ENCODE measurements at places on chromosomes 1 and 21.
A peak's percentile ranks its signal among the peaks of the same experiment; 100 is the strongest.

DNA sequence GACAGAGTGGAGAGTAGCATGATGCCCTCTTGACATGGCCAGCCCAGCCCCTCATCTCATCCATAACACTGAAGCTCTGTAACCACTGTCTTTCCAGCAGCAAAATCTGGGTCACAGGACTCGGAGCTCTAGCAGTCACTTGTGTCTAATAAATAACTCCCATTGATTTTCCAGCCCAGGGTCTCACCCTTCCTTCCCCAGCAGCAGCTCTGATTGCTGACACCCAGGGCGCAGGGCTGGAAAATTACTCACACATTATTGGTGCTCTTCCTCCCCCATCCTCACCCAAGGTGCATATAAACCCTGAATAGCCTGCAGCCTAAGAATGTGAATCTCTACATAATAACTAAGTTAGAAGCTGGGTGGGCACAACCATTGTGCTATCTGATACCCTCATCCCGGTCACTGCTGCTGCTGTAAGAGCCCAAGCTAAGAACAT, 21.1 kb upstream of the OR10J5 start:
- DNase-seq = no peak

DNA sequence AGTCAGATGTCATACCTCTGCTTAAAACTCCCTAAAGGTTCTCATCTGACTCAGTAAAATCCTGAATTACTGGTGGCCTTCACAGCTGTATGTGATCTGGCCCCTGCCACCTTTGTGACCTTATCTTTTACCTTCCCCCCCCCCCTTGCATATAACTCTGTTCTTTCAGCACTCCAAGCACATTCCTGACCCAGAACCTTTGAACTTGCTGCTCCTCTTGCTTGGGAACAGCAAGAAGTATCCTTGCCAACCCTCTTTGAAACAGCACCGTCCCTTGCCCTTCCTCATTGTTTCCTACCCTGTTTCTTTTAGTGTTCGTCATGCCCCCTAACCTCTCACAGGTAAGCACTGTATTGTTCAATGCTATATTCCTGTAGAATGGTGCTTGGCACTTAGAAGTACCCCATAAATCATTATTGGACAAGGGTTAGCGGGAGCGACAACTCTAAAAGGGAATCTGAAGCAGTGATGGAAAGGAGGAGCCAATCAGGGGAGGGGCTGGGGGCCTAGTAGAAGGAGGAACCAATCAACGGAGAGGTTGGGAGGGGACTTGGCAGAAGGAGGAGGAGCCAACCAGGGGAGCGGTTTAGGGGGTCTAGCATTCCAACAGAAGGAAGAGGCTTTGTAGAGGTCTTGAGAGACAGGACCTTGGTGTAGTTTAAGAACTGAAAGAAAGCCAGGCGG, 13.9 kb downstream of the CACHD1 start:
- DNase-seq = no peak

- no peak for DNase-seq
Measured at GRCh38 chr1:223771469-223771813, 59.1 kb downstream of the CAPN2 start.

- no peak for DNase-seq
Measured at GRCh38 chr1:230072296-230072695, 5.3 kb downstream of the GALNT2 start.

GRCh38 chr21:29172282-29172681, 41.8 kb downstream of the MAP3K7CL start:
- DNase-seq = no peak

DNA sequence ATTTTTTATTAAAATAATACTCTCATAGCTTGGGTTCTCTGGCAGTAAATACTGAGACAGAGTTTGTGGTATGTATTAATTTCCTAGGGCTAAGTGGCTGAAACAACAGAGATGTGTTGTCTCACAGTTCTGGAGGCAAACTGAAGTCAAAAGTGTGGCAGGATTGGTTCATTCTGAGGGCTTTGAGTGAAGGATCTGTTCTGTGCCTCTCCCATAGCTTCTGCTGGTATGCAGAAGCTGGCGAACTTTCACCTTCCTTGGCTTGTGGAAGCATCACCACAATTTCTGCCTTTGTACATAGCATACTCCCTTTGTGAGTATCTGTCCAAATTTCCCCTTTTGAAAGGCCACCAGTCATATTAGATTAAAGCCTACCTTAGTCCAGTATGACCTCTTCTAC, 21.0 kb downstream of the RNPC3 start:
- no peak for DNase-seq

GRCh38 chr21:45538381-45539045, 3.7 kb downstream of the SLC19A1 start:
- DNase-seq = no peak

DNA sequence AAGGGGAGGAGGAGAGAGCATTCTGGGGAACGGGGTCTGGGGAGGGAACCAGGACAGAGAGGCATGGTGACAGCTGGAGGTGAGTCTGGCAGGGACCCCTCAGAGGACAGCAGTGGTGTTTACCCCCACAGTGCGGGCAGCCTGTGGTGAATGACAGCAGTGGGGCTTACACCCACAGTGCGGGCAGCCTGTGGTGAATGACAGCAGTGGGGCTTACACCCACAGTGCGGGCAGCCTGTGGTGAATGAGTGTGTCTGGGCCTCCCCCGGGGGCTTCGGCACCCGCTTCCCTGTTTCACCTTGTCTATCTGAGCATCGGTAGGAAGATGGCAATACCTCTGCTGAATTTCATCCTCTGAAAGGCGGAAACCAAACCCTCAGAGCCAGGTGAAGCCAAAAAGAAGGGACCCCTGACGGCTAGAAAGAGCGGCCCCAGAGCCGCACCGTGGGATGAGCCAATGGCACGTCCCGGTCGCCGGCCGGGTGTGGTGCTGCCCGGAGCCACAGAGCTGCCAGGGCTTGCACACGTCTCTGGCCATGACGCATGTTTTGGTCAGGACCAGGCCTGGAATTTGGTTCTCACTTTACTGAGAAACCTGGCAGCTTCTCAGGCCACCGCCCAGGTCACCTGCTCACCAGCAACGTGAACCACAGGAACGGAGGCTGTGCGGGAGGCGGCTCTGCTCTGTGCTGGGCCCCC, 54.1 kb downstream of the SIK1 start:
- DNase-seq = no peak

- DNase-seq = no peak
Measured at GRCh38 chr1:225410036-225410435, 17.8 kb downstream of the LBR start.

- DNase-seq = no peak
Measured at GRCh38 chr1:92483610-92484471, 2.9 kb downstream of the GFI1 start.

DNA sequence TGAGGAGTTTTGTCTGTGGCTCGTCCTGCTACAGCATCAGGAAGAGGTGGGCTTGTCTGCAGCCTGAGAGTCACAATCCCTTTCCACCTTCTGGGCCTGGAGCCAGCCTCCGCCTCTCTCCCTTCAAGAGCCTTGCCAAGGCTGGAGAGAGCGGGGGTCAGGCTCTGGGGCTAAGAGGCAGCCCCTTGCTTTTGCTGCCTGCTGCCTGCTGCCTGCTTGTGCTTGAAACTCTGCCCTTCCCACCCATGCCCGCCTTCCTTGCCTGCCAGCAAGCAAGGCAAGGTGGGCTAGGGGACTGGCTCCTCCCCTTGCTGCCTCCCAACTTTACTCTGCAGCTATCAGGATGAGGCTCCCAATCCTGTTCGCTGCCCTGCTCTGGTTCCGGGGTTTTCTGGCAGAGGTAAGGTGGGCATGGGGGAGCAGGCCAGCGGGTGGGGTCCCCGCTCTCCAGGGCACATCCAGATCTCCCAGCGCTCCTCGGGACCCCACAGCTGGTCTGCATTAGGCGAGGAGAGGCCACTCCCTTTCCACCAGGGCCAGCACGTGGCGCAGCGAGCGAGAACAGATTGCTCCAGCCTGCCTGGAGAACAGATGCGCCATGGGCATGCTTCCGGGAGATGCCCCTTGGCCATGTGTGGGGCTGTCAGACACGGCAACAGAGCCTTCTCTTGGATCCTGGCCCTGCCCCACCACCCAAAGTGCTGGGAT, 7.5 kb upstream of the PTPN7 start:
- DNase-seq = no peak

- no peak for DNase-seq
Measured at GRCh38 chr1:119573886-119574285, 66.9 kb downstream of the HSD3B1 start.

- no peak for DNase-seq
Measured at GRCh38 chr1:76868154-76868882, 1.0 kb downstream of the ST6GALNAC5 start.

DNA sequence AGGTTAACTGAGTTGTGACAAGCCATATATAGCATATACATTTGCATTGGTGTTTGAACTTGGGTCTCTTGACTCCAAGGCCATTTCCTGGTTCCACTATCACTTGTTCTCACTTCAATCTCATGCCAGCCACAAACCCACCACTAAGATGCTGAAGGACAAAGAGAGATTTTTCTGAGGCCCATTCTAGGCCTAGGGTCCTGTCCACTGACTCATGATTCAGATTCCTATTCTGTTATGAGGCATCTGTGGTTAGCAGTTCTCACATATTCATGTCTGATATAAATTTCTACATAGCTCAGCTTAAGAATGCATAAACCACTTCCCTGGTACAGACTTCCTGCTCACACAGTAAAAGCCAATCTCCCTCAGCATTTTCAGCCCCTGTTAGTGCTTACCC, 326.1 kb upstream of the BEND5 start:
- DNase-seq = peak; percentile 74

DNA sequence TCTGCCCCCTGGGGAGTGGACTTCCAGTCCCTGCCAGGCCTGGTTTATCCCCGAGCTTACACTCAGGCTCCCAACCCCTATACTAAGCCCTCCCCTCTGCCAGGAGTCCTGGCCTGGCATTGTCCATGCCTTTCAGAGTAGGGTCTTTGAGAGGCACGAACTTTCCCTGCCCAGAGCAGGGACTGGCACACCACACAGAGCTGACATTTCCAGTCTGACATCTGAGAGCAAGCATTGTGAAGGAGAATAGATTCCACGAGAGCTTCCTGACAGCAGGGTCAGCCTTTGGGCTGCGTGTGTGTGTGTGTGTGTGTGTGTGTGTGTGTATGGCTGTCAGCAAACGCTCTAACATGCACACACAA, 59.5 kb upstream of the LAPTM5 start:
- no peak for DNase-seq

DNA sequence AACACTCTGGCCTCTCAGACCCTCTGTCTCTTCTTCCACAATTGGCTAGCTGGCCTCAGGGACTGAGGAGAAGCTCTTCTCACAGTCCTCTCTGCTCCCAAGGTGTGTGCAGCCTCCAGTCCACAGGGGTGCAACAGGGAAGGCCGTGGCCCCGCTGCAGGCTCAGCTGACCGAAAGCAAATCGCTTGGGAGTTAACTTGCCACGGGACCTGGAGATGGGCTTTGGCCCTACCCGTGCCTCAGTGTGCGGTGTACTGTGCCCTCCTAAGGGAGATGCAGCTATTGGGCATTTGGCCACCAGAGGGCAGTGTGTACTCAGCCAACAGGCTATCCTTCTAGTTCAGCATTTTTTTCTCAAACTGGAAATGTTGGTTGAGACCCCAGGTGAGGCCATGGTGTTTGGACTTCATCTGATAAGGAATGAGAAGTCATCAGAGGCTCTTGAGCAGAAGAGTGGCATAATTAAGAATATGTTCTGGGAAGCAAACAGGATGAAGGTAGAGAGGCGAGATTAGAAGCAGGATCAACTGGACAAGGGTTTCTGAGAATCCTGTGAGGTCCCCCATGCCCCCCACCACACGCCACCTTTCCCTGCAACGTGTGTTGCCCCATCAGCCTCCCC, 42.5 kb upstream of the TMEM125 start:
- DNase-seq = no peak

DNA sequence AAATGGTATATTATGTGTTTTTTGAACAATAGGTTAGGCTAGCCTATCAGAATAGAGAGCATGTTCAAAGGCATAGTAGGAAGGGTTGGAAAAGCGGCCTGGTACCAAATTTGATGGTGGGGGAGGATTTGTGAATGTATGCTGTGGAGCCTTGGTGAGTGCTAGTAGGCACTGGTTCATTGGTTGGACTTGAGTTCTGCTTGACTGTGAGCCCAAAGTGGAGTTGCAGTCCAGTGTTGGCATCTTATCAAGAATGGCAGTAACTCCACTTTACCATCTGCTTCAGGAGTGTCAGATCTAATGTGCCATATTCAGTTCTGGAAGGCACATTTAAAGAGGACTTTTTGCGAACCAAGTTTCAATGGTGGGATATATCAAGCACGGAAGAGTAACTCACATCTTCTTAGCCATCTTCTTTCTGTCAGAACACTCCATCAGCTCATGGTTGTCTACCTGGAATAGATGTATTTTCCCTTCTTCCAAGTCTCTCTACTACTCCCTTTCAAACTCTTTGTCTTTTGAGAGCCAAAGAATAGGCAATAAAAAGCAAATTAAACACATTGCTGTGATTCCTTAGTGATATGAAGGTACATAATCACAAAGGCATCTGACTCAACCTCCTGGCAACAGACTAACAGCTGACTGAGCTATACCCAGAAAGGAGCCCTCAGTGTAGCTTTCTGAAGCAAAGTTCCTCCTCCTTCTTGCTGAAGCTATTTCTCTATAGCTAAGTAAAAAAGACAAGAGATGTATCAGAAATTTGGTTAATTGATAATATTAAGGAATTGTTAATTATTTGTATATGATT, 21.7 kb downstream of the LRRC8B start:
- peak; percentile 32 for DNase-seq

GRCh38 chr1:150268340-150268704, 494 bp downstream of the APH1A start:
- DNase-seq = no peak

DNA sequence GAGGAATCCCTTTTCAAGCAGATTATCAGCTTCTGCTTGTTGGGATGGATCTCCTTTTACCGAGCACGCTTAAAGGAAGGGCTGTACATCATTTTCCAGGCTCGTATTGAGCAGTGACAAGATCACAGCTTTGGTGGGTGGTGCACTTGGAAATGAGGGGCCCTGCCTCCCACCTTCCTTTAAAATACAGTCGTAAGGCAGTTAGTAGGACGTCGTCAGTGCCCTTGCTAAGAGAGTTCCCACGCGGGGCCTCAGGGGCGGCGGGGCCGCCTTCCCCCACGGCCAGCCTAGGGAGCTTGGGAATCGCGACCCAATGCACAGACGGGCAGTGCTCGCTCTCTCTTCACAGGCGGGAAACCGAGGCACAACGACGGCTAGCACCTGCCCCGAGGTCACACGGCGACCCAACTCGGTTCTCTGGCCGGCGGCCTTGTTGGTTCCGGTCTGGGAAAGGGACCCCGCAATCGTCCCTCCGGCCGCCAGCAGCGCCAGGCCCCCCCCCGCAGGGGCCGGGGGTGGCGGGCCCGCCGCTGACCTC, 58.6 kb downstream of the H3-3A start:
- no peak for DNase-seq

- DNase-seq = no peak
Measured at GRCh38 chr1:29500041-29500440, 263.7 kb downstream of the PTPRU start.

DNA sequence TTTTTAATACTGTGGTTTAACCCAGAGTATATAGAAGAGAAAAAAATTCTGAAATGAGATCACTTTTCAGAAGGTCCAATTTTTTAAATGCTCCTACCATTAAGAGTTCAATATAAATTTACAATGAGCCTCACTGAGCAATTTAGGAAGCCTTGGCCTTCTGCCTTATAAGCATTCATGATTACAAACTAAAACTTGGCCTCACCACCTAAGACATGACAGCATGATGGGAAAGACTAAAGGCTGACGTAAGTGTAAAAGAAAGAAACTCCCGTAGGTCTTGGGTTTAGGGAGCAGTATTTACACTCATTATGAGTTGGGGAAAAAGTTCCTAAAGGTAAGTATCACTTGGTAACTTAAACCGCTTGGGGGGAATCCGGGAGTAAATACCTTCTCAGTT, 70.7 kb upstream of the ESRRG start:
- no peak for DNase-seq

Data from non-pigmented ciliary epithelial cell (primary cell).